Occipital lobe (tissue), 3 donors: ENCODE measurements at places on chromosomes 2 and 18.

GRCh38 chr2:129708221-129708967, 271.1 kb upstream of the RAB6C start:
- no peak for DNase-seq

DNA sequence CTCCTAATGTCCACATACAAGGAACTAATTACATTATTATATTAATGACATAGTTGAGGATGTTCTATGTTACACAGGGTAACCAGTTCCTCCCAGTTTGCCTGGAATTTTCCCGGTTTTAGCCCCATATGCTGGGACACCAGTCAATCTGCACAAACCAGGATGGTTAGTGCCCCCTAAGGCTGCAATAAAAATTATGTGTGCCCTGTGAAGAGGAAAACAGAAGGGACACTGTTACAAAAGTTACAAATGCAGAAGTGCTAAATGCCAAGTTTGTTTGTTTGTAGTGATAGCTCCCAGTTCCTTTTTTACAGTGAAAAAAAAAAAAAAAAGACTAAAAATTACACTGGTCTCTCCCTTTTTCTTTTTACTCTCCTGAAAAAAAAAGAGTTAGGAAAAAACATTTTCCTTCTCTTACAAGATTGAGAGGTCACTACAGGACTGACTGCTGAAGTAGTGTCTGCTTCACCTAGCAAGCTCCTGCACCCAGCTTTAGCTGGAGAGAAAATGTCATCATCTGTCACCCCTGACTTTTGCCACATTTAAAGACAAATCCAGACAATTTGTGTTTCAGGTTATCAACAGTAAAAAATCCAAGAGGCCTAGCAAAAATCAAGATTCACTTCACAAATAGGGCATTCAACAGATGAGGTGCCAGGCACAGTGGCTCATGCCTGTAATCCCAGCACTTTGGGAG, 3.2 kb downstream of the ANKRD44 start:
- no peak for DNase-seq

DNA sequence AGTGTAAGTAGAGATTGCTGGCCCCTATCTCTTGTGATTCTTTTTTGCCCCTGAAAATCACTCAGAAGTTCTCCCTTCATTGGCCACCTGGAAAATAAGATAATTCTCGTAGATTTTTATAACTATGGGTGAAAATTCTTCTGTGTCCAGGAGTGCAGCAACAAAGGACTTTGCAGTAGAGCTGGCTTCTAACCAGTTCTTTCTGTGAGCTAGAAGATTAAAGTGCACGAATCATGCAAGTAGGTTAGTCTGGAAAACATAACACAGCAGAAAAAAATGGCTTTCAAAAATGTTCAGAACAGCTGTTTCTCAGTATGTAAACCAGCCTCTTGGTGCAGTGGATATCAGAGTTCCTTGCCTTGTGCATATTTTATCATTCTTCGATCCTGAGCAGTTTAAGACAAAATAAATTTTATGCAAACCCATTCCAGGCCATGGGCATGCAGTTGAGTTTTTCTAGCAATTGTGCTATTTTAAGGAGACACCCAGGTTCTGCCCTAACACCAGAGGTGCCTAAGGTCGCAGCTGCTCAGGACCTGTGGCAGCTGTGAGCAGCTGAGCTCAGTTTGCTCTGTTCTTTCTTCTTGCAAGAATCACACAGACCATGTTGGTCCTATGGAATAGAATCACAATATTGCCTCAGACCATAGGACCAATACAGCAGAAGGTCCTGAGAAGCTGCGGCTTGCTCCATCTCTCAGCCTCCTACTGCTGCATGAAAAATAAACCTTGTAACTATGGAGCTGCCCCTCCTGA, 80.9 kb upstream of the BCL2L11 start:
- DNase-seq, result no peak

DNA sequence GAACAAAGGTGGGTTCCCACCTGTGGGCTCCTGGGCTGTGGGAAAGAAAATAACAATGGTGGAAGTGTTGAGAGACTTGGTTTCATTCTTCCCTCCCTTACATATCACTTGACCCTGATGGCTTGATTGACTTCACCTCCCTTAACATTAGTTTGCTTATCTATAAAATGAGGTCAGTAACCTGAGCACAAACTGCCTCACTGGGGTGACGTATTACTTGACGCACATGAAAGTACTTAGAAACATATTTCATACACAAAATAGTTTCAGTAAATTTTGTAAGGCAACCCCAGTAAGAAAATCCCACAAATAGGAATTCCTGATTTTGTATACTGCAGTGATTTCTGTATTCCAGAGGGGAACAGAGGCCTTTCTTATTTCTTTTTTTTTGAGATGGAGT, 29.4 kb upstream of the LPIN2 start:
- DNase-seq, result no peak

- no peak for DNase-seq
Measured at GRCh38 chr2:20494241-20494640, 47.4 kb downstream of the RHOB start.

- DNase-seq, result no peak
Measured at GRCh38 chr2:179488563-179488962, 223.9 kb upstream of the SESTD1 start.

DNA sequence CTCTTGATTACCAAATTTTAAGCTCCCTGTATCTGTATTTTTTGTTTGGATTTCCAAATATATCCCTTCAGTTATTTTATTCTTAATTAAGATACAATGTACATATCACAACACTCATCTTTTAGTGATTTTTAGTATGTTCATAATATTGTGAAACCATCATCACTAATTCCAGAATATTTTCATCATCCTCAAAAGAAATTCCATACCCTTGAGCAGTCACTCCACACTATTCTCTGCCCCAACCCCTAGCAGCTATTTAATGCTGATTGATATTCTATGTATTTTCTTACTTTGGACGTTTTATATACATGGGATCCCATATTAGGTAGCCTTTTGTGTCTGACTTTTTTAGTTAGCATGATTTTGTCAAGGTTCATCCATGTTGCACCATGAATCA, 127.4 kb upstream of the SLC8A1 start:
- no peak for DNase-seq

DNA sequence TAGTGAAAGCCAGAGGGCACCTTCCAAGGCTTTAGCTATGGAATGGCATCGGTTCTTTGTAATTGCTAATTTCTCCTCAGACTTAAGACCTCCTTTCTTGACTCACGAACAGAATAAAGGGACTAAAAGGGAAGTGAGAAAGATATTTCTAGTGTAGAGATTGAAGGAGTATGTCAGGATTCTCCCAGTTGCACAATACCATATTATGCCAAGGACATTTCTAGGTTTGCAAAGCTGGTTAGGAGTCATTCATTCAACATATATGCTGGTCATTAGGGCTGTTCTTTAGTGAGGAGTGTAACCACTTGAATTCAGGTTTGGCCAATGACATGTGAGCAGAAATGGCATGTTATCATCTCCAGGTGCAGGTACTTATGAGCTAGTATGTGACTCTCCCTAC, 7.4 kb downstream of the REEP1 start:
- DNase-seq, result no peak

GRCh38 chr2:161961061-161961460, 113.0 kb downstream of the DPP4 start:
- DNase-seq, result no peak

DNA sequence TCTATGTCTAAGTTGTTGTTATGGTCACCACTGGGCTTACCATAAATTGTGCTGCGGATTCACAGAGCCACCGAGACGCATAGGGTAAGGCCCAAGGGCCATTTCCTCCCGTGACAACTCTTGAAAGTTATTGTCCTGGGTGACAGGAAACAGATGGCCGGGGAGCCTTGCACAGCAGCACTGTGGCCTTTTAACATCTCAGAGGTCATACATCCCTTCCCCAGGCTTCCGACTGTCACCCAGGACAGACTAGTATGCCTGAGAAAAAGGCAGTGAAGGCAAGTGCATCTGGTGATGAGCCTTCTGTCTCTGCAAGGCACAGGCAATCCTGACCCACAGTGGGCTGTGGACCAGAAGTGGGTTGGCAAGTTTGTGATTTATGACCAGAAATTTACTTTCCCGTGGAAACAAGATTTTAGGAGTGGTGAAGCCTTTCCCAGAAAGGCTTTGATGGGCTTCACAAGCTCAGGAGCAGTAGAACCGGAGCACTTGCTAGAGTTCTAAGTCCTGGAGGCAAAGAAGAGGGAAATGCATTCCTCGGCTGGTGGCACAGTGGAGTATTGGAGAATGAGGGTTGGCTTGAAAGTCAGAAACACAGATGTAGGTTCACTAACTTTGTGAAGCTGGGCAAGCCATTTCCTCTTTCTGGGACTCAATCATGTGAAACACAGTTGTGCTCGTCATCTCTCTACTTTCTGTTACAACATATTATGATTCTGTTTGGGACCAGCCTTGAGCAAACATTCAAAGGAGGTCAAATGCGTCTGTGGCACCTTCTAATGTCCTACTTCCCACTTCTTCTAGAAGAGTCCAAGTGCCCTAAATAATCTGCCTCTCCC, 2.0 kb upstream of the CAPN14 start:
- DNase-seq, result no peak

- no peak for DNase-seq
Measured at GRCh38 chr2:96105152-96105915, 11.0 kb downstream of the ADRA2B start.

GRCh38 chr2:102185347-102185746, 1.5 kb upstream of the IL1RL2 start:
- DNase-seq, result no peak

DNA sequence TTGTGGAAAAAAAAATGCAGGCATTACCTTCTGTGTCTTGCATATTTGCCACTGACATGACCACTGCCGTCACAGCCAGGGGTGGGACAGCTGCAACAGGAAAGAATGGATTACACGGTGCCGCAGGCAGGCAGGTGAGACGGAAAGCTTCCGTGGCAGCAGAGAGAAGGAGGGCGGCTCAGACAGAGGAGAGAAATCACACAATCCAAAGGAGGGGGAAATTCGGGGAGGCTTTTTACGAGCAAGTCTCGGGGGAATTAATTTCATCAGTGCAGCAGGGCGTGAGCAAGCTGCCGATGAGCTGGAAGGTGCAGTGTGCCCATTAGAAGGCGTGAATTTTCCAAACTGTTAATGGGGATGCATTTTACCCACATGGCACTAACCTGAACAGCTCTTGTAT, 234.8 kb upstream of the PXDN start:
- no peak for DNase-seq

DNA sequence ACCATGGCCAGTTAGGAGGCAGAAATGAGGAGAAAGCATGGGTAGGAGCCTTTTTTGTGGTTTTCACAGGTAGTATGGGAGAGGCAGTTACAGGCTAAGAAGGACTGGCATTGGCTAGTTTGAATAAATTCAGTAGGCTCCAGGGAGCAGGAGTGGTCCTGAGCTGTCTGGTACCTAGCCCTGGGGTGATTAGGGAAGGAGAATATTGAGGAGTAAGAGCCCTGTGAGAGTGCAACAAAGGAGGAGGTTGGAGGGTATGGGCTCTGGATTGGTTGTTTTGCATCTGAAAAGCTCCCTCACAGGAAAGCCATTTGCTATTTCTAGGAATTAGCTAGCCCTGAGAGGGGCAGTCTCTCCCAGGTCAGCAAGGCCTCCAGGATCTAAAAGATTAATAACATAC, 13.3 kb upstream of the TCF7L1 start:
- DNase-seq, result no peak

- DNase-seq, result no peak
Measured at GRCh38 chr2:118119158-118119727, 31.0 kb downstream of the INSIG2 start.

- no peak for DNase-seq
Measured at GRCh38 chr2:172856606-172857005, 121.0 kb downstream of the RAPGEF4 start.

GRCh38 chr2:37537316-37537715, 134.1 kb downstream of the CDC42EP3 start:
- no peak for DNase-seq

DNA sequence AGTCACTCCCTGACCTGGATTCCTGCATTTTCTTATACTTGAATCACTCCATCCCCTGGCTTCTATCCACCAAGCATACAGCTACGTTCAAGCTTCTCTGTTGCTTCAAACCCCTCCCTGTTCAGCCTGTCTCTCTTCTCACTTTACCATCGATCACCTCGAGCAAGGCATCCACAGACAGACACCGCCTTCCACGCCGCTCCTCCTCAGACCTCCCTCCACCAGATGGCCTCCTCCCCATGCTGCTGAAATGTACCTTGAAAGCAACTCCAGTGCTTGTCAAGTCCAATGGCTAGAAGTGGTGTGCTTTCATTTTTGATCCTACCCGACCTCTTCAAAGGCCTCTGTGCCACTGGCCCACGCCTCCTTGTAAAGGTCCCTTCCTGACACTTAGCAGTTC, 131.3 kb upstream of the ACAA2 start:
- no peak for DNase-seq

GRCh38 chr2:230417436-230417835, 1.4 kb downstream of the SP100 start:
- no peak for DNase-seq

DNA sequence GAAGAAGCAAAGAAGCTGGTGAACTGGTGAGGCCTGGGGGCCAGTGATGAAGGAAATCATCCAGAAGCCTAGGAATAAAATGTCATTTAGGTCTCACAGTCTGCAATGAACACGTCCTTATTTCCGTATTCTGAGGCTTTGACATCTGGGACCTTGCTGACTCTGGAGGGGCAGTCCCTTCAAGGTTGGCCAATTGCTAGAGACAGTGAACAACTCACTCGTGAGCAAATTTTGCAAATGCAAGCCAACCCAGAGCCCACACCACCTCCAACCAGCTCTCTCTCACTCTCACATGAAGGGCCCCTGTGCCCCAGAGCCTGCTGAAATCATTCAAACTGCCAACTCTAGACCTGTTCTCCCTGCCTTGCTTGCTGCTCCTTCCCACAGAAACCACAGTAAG, 279.1 kb upstream of the LYPD1 start:
- DNase-seq, result no peak

DNA sequence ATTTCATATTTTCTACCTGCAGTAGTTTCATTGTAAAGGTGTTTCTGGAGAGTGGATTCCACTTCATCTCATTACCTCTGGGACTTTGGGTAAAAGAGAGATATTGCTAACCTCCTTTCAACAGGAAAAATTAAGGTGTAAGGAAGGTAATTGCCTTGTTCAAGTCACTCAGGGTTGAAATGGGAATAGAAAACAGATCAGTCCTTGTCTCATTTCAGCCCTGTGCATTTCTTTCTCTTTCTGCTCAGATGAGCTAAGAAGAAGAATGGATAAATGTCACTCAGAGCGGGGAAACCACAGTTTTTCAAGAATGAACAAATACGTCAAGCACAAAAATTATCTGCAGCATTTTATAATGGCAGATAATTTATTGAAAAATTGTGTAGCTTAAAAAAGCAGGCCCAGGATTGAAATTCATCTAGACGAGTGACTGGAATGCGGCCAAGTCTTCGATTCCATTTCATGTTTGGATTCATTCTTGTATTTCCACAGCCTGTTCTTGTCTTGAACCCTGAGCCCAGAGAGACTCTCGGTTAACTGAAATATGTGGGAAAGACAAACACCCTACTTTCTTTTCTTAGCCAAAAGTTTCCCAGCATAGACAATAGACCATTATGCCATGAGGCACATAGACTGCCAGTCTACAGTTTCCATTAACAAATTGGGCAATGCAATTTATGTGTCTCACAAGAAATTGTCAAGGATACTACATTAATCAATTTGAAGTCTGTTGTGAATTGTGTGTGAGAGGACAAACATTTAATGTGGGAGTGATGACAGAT, 107.9 kb downstream of the POLE4 start:
- no peak for DNase-seq
